Fibroblast of lung (primary cell): ENCODE measurements at places on chromosomes 2 and 18. TPM values are rescaled to one million over a fixed set of nuclear protein-coding genes. Genes with fewer than 3 reads are reported as not detected.
A peak's percentile ranks its signal among the peaks of the same experiment; 100 is the strongest.

DNA sequence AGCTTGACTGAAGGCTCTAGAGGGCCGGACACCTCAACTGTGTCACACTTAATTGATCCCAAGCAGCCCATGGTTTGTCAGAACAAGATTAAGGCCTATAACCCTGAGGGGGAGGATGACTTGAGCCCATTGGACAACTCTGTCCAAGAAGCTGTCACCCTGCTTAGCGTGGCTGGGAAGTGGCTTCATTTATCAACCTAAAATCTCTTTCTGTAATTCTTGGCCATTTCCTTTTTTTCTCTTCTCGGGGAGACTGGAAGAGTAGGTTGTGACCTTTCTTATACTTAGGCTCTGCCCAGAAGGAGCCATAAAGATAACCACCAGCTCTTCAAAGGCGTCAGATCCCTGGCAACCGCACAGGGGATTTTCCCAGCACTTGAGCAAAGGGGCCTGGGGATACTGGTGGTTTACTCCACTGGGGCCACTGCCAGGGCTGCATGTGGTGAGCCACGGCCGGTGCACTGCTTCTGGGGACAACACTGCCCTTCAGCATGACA, 265.5 kb downstream of the CYRIA start:
- no peak for DNase-seq

DNA sequence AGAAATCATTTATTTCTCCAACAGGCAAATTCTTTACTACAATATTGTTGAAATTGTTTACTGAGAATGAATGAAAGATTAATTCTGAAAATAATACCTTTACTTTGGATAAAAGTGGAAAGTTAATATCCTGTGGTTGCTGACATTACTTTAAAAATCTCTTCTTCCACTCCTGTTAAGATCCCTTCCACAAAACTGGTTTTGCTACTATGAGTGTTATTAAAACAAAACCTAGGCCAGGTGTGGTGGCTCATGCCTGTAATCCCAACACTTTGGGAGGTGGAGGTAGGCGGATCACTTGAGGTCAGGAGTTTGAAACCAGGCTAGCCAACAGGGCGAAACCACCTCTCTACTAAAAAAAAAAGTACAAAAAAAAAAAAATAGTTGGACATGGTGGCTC, 123.9 kb upstream of the CCDC150 start:
- no peak for DNase-seq

- DNase-seq, result peak; percentile 36
Observed at GRCh38 chr18:13453714-13454113, 235.2 kb downstream of the LDLRAD4 start.

GRCh38 chr2:201955702-201956141, 77.9 kb upstream of the FZD7 start:
- peak; percentile 74 for DNase-seq

DNA sequence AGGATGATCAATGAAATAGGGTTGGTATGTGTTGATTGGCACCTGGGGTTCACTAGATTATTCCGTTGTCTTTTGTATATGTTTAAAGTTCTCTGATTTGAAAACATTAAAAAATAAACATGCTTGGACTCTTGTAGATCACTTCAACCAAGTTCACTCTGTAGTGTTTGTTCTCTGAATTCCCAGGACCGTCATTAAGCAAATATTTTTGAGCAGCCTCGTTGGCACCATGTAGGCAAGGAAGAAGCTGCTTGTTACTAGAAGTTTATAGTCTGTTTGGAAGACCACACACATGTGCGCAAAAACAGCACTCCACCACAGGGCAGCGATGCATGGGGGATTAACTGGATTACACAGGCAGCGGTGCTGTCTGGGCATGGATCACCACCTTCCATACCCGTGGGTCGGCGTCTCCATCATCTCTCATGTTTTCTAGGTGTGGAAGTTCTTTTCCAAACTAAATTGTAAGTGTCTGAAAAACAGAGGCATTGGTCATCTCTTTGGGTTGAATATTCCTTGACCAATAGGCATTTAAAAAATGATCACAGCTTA, 212.2 kb downstream of the FHOD3 start:
- DNase-seq, result no peak

- DNase-seq, result no peak
Observed at GRCh38 chr2:40396124-40396523, 55.8 kb downstream of the SLC8A1 start.

The ALPI gene
- not detected in 2 replicates for total RNA-seq

The REEP1 gene
- total RNA-seq, result not detected in 2 replicates

The MYO5B gene
- total RNA-seq, result under 0.01 TPM in 2 replicates

The MAP3K19 gene
- total RNA-seq, result not detected in 2 replicates

The MSH2 gene
- total RNA-seq, result 18.7 and 19.7 TPM in 2 replicates

The CCDC85A gene
- not detected in 2 replicates for total RNA-seq
